CD8-positive, alpha-beta memory T cell (primary cell): ENCODE measurements at places on chromosomes 7 and 10. TPM values are rescaled to one million over a fixed set of nuclear protein-coding genes. Genes with fewer than 3 reads are reported as not detected.

DNA sequence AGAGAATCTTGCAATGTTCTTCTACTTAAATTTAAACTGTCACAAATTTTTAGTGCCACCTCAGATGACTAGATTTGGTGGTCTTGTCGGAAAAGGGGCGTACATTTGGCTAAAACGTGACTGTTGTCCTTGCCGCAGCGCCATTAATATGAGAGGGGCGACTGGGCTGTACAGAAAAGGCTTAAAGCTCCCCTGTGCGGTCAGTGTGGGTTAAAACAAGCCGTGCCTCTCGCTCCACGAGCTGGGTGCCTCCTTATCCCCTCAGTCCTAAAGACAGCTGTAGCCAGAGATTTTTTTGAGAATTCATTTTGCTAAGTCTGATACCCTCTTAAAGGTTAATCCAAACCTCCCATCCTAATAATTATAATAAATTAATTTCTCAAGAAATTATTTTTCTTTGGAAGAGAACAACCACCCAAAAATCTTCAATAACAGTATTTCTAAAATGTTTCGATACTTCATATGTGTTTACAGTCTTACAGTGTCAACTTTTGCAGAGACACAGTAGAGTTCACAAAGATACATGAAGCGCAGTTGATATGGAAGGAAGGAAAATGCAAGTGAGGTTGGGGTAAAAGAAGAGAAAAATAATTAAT is 68.6 kb downstream of the C7orf25 start:
- no peak for DNase-seq
- H3K36me3 ChIP-seq: no peaks in the 10 kb centered on the region
- no peak overlapping the region for H3K27ac ChIP-seq
- H3K4me3 ChIP-seq: no peak overlapping the region

OPN4 gene
- not detected for total RNA-seq

DNA sequence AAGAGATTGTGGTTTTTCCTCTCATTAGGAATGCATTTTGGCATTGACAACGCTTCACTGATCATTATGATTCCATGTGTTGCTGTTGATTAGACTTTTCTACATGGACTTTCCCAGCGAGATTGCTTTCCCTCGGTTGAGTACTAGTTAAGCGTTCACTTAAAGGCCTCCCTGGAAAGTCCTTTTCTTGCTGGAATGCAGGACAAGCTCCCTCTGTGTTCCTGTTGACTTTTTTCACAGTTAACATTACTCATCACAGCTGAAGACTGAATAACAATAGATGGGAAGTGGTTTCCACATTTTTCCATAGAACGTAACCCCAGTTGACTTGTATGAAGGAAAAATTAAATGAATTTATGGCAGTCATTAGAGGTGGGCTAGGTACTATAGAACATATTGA is 2.6 kb upstream of the CAV1 start:
- no peak for DNase-seq
- no peak overlapping the region for H3K27ac ChIP-seq
- H3K4me3 ChIP-seq: no peak overlapping the region
- H3K27me3 ChIP-seq: peaks cover 36% of the 10 kb centered on the region
- peaks cover 19% of the 10 kb centered on the region for H3K4me1 ChIP-seq

PON1 gene
- not detected for total RNA-seq

DNA sequence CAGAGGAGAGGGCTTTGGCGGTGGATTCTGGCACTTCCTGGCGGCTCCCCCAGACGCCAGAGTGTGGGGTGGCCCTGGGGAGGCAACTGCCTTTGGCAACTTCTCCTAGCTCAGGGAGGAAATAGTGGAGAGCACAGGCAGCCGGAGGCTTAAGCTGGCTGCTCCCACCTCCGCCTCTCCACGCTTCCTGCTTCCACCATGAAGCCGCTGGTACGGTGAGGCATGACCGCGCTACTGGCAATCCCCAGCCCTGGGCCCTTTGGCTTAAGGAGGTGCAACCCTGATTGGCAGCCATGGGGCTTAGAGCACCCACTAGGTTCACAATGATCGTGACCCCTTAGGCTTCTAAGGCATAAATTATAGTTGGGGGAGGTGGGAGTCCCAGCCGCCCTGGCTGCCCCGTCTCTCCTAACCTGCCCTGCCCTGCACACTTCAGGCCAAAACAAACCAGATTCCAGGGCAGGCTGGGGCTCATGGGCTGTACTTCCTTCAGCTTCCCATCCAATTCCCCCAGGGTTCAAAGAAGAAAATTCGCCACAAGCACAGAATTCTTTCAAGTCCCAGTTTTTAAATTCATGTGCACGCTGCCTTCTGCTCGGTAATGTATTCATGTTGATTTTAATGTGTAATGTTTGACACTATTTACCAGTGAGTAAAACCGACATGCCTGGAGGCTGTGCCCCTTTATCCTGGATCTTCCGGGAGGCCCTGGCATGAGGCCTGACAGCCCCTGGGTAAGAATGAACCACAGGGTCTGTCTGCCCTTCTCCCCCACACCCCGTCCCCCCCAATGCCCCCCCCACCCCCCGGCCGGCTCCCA is 90.7 kb upstream of the LRRC4 start:
- H3K36me3 ChIP-seq: no peaks in the 10 kb centered on the region
- no peaks in the 10 kb centered on the region for H3K27me3 ChIP-seq
- DNase-seq: no peak
- no peak overlapping the region for H3K27ac ChIP-seq

DNA sequence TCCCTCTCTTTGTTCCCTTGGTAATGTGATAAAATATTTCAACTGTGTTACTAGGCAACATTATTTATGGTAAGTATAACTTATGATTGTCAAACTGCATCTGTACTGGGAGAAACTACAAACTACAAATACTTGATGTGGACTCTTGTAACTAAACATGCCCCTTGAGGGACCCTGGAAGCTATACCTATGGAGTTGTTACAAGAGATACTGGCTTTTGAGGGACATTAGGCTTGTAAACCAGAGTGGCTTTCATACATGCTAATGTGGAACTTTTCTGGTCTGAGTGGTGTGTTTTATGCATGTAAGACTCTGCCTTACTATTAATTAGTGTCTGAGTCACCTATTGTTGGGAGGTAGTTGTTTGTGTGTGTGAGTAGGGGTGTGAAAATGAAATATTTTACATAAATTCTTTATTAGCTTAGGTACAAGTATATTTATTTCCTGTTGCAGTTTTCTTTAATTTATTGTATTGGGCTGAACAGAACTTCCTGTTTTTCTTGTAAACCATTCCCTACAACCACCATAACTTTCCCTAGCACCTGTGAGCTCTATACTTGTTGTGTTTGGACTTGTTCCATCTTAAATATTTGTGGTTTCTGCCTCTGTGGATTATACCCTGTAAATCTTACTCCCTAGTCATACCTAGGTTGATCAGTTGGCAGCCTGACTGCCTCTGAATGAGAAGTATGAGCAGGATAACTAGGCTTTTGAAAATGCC is 49.8 kb downstream of the STK31 start:
- H3K27me3 ChIP-seq: no peaks in the 10 kb centered on the region
- no peak for DNase-seq
- H3K4me3 ChIP-seq: no peak overlapping the region

DNA sequence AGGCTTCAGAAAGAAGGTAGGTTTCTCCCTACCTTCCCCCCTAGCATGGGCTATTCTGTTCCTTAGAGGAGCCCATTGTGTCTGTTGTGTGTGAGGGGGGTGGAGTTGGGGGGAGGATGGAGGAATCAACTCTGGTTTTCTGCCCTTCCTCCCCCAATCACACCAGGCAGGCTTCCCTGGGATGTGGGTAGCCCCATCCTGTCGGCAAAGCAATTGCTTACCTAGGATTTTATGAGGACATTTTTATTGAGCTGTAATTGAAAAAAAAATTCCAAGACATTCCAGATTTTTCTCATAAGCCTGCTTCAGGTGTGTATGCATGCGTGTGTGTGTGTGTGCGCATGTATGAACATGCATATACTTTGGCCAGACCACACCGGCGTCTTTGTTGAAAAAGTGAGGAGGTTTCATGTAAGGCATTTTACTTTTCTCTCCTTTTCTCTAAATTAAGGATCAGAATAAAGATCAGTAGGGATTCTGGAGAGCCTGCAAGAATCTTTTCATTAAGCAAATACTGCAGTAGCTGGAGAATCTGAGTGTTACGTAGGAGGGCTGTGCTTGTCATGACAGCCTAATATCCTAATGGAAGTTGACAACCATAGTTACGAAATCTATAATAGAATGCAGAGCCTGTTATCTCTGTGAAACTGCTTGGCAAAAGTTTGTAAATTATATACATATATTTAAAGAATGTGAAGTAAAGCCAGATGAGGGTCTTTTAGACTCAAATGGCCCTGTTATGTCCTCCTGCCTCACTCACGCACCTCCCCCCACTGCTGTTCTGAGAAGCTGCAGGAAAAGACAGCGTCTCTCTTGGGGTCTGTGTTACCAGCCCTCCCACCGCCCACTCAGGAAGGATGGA is 27.3 kb upstream of the SAMD8 start:
- H3K4me3 ChIP-seq: no peak overlapping the region
- no peak overlapping the region for H3K27ac ChIP-seq
- H3K4me1 ChIP-seq: no peaks in the 10 kb centered on the region
- H3K36me3 ChIP-seq: no peaks in the 10 kb centered on the region
